ENCODE measurements at places on chromosomes 3 and 15.

DNA sequence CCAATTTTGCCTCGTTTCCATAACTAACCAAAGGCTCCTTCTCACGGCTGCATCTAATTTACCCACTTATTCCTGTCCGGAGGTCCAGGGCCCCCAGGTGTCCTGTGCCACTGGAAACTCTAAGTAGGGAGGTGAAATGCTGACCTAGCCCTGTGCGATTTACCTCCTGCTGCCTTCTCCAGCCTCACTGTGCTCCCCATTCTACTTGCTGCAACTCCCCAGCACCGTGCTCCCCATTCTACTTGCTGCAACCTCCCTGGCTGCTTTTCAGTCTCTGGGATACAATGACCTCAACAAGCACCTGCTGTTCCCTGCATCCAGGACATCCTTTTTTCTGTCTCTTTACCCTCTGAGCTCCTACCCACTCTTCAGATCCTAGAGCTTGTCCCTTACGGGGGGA is 254.7 kb upstream of the PROK2 start:
- no peak for DNase-seq

GRCh38 chr3:4406746-4407568 is 60.1 kb downstream of the SUMF1 start:
- no peak for DNase-seq

GRCh38 chr15:62799919-62800318 is 242.6 kb upstream of the TPM1 start:
- no peak for DNase-seq

- DNase-seq: no peak
Measured at GRCh38 chr3:11282250-11283138, 10.3 kb downstream of the ATG7 start.

Measured in Panc1 (cell line).